ENCODE measurements at places on chromosomes 3 and 15.

GRCh38 chr3:50345586-50346234 is at the start of gene ZMYND10:
TSS of gene ZMYND10 (minus strand) at chr3:50345732. CDS start at chr3:50345579, 153 bp downstream.
- peak; percentile 74 for DNase-seq

DNA sequence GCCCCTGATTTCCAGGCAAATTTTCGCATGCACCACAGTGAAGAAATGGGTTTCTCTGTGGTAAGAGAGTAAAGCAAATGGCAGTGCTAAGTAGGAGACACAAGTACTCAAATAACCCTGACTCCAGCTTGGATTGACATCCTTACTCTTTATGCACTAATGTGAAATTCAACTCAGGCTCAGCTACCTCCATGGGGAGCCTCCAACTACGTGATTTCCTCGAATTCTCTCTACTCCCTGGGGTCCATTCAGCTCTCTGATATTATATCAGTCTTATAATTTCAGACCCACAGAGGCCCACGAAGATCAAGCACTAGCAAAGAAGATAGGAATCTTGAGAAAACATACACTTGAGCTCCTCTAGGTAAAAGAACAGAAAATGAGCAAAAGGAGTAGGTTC is 407.6 kb upstream of the CCDC54 start:
- no peak for DNase-seq

DNA sequence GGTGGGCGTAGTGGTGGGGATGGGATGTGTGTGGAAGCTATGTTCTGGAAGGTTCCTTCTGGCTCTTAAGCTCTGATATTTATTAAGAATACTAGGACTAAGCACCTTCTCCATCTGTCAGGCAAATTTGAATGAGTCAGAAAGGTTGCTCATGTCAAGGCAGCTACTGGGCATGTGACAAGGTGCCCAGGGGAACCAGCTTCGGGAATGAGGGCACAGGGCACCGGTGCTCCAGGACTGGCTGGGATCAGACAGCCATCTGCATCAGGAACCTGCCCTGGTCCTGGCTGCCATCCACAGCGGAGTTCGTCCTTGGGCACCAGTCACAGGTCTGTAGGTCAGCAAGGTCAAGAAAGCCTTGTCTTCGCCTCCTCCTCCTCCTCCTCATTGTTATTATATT is 32.5 kb downstream of the CA12 start:
- no peak for DNase-seq

DNA sequence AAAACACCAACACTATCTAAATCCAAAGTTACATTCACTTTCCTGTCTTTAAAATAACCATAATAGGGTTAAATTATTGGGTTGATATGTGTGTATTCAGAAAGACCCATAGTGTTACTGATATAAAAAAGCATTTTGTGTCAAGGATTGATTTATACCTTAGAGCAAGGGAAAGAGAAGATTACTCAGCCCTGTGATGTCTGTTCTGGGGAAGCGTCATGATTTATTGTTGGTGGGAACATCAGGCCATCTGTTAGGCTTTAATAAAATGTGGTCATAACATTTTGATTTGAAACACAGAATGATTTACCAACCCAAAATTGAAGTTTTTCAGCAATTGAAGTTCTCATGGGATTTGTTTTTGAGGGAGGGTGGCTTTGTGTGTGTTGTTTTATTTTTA is 33.2 kb downstream of the SIDT1 start:
- no peak for DNase-seq

DNA sequence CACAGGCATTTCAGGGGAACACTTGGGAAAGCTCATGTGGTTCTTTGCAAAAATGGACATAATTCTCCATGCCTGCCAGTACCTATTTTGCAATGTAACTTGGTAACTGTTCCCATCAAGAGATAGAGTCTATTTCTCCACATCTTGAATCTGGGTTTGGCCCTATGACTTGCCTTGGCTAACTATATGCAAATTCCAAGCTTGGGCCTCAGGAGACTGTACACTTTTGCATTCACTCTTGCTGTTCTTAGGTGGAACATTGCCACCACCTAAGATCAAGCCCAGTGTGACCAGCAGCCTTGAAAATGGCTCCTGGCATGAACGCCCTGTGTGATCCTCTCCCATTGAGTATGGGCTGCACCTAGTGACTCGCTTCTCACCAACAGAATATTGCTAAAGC is 19.8 kb upstream of the SMAD6 start:
- no peak for DNase-seq

DNA sequence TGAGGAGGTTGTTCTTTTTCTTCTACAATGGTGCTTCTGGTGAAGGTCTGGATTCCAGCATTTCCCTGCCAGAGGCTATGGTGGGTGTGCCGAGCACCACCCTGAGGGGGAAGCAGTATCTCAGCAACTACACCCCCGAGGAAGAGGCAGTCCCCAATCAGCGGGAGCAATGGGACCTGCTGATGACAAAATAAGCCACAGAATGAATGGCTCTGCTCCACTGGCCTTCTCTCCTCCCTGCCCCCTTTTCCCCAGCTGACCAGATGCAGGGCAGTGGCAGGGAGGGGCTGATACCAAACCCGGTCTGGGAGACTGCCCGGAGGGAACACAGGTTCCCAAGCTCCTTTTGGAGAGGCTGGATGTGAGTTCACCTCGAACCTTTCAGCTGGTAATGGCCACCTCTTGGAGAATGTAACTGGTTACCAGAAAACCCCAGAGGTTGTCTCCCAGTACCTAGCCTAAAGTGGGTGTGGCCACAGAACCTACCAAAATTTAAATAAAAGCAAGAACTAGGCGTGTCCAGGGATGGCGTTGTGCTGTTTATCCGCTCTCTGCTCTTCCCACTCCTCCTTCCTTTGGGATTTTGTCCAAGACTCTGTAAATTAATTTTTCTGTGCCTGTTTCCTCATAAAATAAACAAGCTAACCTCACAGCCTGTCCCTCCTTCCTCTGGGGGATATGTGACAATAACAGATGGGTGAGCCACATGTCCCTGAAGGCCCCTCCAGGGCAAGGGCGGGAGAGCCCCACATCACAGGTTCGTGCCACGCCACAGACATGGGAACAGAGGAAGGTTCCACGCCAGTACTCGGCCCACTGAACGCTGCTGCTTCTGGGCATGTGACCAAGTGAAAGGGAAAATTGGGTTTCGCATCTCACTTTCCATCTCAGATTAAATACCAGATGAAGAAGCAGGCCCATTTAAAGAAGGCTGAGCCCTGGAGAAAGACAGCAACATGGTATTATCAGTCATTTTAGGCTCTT is 35.1 kb upstream of the SPTBN5 start:
- no peak for DNase-seq

DNA sequence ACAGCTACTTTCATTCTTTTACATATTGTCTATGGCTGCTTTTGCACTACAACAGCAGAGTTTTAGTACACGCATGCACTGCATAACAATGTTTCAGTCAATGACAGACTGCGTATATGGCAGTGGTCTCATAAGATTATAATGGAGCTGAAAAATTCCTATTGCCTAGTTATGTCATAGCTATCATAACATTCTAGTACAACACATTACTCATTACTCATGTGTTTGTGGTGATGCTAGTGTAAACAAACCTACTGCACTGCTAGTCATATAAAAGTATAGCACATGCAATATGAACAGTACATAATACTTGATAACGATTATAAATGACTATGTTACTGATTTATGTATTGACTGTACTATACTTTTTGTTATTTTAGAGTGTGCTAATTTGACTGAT is 47.9 kb downstream of the QTRT2 start:
- no peak for DNase-seq

- no peak for DNase-seq
Observed at GRCh38 chr3:115912372-115912771, 289.1 kb downstream of the GAP43 start.

GRCh38 chr3:43779850-43780249 is 89.1 kb downstream of the ABHD5 start:
- DNase-seq, result no peak

DNA sequence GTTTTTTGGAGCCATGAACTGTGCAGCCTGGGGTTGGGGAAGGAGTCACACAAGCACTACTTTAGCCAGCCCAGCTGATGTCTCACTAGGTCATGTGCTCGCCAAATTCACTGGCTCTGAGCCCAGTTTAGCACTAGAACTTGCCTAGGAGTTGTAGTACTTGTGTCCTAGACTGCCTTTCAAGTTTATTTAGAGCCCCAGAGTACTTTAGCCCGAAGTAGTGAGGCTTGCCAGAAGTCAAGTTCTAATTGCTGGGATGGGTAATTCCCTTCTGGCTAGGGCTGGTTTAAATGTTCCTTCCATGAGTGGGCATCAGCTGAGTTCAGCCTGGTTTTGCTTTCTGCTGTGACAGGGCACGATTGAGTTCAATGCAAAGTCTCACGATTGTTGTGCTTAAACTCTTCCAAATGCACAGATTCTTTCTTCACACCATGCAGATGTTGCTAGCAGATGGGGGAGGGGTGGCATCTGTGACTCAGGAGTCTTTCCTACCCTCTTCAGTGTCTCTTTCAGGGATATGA is 228.2 kb upstream of the ZPLD1 start:
- no peak for DNase-seq

DNA sequence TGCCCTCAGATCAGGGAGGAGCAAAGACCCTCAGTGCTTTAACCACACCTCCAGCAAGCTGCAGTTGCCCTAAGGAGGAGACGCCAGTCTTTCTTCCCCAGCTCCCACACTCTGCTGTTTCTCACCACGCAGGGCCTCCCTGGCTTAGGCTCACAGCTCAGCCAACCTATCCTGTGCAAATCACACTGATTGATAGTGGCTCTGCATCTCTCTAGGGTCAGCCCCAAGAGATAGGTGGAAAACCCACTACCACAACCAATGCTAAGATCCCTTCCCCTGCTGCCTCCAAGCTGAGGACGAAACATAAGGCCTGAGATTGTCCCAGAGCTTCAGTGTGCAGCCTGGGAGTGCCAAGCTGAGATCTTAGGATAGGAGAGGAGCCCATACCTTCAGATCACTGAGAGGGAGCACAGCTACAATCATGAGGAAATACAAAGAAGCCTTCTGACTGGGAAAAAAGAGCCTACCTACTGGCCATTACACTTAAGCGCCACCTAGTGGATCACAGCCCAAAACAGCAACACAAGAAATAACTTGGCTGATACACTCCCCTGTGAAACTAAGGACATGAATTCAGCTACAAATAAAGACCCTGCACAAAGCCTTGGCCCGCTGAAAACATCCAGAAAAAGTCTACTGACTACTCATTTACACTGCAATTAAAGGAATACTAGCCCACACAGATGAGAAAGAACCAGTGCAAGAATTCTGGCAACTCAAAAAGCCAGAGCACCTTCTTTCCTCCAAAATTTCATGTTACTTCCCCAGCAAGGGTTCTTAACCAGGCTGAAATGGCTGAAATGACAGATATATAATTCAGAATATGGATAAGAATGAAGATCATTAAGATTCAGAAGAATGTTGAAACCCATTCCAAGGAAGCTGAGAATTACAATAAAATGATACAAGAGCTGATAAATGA is 271.5 kb upstream of the DCBLD2 start:
- no peak for DNase-seq

DNA sequence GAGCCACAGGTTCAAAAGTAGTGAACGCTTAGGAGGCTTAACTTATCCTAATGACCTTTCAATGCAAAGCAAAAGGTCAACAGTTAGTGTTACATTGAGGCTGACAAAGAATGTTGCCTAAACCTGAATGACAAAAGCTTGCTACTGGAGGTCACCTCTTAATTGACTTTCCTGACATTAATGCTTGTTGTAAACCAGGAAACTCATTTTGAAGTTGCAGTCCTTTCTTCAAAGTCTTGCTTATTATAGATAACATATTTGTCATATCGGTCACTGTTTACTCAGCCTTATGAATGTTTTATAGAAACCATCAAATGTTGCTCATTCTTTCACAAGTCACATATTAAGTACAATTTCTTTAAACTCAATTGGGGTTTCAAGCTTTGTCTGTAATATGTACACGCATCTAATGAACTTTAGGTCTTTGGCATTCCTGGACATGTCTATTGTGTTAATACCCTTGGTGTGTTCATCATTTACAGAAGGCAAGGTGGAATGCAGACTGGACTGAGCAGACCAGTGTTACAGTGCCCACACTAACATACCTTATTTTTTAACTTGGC is 488.2 kb upstream of the NECTIN3 start:
- no peak for DNase-seq

DNA sequence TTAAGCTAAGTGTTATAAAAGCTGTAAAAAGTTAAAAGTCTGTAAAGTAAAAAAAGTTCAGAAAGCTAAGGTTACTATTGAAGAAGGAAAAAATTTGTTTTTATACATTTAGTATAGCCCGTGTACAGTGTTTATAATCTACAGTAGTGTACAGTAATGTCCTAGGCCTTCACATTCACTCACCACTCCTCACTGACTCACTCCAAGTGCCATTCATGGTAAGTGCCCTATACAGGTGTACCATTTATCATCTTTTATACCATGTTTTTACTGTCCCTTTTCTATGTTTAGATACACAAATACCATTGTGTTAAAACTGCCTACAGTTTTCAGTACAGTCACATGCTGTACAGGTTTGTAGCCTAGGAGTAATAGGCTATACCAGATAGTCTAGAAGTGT is 8.8 kb downstream of the CCDC71 start:
- no peak for DNase-seq

- DNase-seq, result no peak
Observed at GRCh38 chr3:112000966-112001365, 2.2 kb downstream of the TAGLN3 start.

- DNase-seq, result no peak
Observed at GRCh38 chr3:2094941-2095340, 3.7 kb upstream of the CNTN4 start.

- no peak for DNase-seq
Observed at GRCh38 chr3:38581774-38582173, 67.7 kb downstream of the SCN5A start.

GRCh38 chr3:74824366-74824765 is 209.9 kb upstream of the CNTN3 start:
- no peak for DNase-seq
